ENCODE measurements at places on chromosomes 16 and 17.
A peak's percentile ranks its signal among the peaks of the same experiment; 100 is the strongest.

DNA sequence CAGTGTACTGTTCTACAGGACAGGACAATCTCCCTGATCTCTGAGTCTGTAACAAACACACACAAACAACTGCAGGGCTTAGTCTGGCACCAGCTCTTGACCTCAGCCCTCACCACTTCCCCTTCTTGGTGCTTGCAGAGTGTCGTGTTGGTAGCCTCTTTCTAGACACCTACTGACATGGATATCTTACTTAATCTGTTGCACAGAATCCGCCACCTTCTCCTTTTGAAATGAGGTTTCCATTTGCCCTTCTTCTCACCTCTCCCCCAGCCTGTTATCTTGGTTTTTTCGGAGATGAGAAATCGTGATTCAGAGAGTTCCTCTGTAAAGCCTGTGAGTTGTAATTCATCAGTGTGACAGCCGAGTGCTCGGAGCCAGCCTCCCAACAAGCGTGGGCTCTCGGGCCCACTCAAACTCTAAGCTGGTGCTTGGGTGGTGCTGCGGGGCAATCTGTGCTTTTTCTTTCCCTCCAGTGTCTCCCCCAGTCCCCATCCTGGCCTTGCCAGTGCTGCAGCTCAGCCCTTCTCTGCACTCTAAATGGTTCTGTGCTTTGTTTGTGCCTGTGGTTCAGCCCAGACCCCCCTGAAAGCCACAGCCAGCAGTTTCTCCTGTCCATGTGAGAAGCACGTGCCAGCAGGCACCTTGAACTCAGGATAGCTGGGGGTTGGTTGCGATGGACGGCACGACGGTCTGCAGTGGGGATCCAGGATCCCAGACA, 28.1 kb downstream of the KIAA0513 start:
- no peak for DNase-seq

- DNase-seq = no peak
Measured at GRCh38 chr16:80924372-80924978, 82.2 kb downstream of the CMC2 start.

GRCh38 chr17:2948721-2949468, 114.5 kb downstream of the OR1D5 start:
- no peak for DNase-seq

- no peak for DNase-seq
Measured at GRCh38 chr17:39618956-39619785, 7.6 kb upstream of the PPP1R1B start.

DNA sequence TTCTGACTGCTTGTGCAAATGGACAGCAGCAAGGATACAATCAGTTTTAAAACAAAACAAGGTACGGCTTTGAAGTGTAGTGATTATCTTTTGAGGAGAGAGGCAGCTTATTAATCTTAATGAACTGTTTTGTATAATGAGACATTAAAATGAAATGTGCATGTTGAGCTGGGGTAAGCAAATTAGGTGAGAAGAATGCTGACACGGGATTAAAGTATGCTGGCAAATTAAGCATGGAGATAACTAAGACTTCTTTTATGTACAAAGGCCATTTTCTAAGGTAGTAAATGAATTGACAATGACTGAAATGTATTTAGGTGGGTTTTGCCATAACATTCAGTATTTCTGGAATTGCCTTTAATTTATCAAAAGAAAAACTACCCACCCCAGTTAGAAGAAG, 18.7 kb downstream of the DNAJC7 start:
- no peak for DNase-seq

DNA sequence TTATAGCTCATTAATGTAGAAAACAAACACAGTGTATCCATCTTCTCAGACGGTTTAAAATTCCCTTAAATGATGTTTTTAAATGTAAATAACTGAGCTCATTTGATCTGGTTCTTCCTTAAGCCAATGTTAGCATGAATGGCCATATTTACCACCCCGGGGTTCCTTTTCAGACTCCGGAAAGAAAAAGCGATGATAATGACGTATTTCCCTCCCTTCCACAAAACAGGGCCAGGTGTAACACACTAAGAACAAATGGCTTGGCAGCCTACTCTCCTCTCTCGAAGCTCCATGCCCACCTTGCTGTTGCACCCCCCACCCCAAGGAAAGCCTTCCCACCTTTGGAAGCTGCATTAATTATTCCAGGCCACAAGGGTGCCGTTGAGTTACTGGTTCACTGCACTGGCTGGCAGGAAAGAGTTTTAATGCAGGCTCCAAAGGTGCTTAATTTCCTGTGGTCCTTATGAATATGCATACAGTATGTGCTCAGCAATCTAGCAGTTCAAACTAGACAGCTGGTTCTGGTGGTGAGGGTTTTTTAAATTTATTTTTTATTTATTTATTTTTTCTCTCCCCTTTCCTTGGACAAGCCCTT, 378.9 kb downstream of the WWOX start:
- DNase-seq = peak; percentile 59

- no peak for DNase-seq
Measured at GRCh38 chr16:2121853-2122252, 13.8 kb downstream of the PKD1 start.

GRCh38 chr16:72051818-72052217, 2.5 kb upstream of the HP start:
- no peak for DNase-seq

GRCh38 chr16:23257682-23258081, 44.4 kb upstream of the SCNN1B start:
- no peak for DNase-seq

- no peak for DNase-seq
Measured at GRCh38 chr16:76303637-76304314, 26.6 kb downstream of the CNTNAP4 start.

GRCh38 chr16:53061256-53061655, 6.5 kb downstream of the CHD9 start:
- DNase-seq = no peak

DNA sequence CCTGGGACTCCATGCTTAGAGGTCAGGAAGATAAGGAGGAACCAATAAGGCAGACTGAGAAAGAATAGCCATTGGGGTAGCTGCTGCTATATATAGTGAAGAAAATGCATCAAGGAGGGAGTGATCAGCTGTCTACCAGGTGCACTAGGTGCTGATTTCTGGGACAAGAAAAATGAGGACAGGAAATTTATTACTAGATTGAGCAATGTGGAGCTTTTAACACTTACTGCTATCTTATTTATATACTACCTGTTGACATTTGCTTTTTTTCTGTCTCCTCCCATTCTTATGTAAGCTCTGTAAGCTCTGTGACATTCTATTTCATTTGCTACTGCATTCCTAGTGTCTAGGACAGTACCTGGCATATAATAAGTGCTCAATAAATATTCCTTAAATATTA, 53.7 kb upstream of the DHX40 start:
- DNase-seq = no peak

DNA sequence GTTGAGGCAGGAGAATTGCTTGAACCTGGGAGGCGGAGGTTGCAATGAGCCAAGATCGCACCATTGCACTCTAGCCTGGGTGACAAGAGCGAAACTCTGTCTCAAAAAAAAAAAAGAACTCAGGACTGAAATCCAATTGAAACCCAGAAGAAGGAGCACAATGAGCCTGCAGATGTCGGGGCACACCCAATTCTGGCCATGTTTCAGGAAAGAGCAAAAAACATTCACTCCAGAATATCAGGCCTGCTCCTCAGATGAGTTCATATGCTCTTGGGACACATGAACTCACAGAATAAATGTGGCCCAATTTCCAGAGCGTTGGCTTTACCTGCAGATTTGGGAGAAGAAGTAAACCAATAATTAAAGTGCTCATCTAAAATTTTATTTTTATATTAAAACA, 3.0 kb upstream of the CMTM2 start:
- DNase-seq = no peak

Data from NCI-H345 (cell line).